ENCODE measurements at places on chromosomes 1 and 21. TPM values are rescaled to one million over a fixed set of nuclear protein-coding genes. Genes with fewer than 3 reads are reported as not detected.

Gene KRTAP10-6
- polyA plus RNA-seq: not detected

Gene ANGPTL3
- 5.4 TPM for polyA plus RNA-seq

Gene PTAFR
- polyA plus RNA-seq: 3.9 TPM

Gene PCNX2
- 12.3 TPM for polyA plus RNA-seq

DNA sequence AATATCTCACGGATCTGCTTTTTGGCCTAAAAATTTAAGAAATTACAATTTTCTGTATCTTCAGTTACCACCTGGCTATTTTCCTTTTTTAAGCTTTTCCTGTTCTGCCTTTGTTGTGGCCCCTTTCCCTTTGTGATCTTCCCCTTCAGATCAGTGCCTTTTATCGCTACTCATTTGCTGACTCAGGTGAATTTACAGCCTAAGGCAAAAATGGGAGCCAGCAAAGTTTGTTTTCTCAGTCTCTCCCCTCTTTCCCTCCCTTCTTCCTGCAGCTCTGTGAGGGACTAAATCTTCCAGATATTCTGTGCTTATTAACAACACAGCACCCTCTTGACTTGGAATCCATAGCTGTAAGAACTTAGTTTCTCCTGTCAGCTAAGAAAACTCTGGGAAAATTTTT lies 5.3 kb upstream of the PRRC2C start:
- DNase-seq: no peak

DNA sequence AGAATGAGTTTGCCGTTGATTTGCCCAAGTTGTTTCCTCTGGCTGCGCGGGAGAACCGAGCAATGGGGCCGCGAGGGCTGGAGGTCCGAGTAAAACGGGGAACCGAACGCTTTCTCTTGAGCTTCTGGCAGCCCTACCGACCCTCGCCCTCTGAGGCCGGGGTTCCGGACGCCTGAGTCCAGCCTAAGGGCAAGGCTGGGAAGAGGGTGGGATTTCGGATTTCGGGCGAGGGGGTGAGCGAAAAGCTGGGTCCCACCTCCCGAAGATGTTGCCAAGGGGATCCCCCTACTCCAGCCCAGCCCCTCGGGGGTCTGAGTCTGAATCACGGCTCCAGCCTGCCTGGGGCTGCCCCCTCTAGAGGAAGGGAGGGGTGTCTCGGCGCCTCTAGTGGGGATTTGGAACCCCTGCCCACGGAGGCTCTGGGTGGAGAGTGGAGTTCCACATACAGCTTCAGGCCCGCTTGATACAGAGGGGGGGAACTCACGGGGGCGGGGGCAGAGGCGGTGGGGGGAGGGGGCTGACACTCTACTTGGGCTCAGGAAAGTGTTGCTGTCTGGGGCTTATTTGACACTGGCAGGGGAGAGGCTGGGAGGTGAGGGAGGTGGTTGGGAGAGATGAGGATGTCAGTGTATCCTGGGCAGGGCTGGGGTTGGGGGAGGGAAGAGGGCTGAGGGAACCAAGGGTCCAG lies 617 bp downstream of the KIRREL1 start:
- no peak for DNase-seq

GRCh38 chr1:209219791-209220524 lies 363.6 kb upstream of the CAMK1G start:
- no peak for DNase-seq

DNA sequence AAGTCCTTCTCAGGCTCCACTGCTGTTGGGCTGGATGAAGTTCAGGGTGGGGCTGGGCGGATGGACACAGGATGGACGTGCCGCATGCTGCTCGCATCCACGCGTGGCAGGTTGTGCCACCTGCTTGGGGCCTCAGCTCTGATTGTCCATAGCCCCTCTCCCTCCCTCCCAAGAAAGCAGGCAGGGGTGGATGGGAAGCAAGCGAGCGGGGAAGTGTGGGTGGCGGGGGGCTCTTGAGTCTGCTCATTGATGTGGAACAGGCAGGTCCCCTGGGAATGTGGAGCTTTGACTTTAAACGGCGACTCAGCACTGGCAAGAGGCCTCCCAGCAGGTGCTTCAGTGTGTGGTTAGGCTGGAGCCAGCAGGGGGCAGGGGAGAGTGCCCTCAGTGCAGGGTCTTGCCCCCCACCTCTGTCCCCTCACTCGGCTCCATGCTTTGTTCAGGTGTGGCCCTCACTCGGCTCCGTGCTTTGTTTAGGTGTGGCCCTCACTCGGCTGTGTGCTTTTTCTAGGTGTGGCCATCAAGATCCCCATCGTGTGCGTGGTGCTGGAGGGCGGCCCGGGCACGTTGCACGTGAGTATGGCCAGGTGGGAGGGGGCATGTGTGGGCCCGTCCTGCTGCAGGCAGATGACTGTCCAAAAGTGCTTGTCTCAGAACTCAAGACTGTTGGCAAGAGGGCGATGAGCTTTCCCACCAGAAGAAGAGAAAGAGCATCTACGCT lies 23.9 kb downstream of the TRPM2 start:
- DNase-seq: no peak

All from right renal pelvis (tissue), 4 donors.